ENCODE measurements at places on chromosomes 6 and 20.

DNA sequence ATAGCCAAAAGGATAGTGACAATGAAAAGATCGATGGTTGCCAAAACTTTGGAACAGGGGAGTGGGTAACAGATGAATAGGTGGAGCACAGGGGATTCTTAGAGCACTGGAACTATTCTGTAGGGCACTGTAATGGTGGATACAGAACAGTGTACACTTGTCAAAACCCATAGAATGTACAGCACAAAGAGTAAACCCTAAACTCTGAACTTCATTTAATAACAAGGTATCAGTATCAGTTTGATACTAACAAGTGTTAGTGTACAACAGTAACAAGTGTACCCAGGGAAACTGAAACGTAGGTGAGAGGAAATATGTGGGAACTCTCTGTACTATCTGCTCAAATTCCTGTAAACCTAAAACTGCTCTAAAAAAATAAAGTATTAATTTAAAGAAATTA is 179.2 kb downstream of the HACE1 start:
- DNase-seq: no peak

DNA sequence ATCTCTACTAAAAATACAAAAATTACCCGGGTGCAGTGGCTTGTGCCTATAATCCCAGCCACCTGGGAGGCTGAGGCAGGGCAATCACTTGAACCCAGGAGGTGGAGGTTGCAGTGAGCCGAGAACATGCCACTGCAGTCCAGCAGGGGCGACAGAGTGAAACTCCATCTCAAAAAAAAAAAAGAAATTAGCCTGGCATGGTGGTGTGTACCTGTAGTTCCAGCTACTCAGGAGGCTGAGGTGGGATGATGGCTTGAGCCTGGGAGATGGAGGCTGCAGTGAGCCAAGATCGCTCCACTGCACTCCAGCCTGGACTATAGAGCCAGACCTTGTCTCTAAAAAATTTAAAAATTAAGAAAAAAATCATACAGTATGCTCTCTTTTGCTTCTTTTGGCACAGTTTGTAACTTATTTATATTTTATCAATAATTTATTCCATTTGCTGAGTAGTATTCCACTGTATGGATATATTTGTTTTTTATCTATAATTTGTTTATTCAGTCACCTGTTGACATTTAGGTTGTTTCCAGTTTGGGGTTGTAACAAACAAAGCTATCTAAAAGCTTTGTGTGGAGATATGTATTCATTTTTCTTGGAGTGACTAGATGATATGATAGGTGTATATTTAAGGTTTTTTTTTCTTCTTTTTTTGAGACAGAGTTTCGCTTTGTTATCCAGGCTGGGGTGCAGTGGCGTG is 8.0 kb upstream of the MYBL2 start:
- DNase-seq: no peak

DNA sequence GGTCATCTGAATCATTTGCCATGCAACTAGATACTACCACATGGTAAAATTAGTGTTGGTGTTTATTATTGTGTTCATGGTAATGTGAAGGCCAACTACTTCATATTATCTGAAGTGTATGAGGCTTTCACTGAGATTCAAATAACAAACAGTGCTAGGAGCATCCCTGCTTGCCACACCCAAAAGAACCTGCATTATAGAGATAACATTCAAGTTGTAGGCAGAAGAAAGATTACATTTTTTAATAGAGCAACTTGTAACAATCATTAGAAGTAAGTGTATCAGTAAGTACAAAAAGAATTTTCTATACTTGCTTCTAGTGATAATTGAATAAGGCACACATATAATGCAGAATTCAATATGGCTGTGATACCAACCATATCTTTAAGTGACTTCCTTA is 49.8 kb downstream of the BCKDHB start:
- DNase-seq: no peak

DNA sequence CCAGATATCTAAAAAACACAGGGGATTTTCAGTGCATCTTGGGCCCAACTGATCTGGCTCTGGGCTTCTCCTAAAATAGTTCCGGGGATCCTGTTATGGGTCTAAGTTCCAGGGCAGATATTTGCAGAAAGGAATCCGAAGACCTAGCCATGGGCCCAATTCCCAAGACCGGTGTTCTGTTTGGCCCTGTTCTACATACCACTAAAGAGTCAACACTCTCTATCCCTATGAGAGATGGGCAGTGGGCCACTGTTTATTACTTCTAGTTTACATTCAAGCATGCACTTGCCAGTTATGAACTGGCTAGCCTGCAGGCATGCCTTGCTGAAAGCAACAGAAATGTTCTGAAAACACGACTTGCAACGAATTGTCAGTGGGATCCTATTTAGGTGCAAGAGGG is 87.4 kb upstream of the PLCB4 start:
- DNase-seq: no peak

- no peak for DNase-seq
Observed at GRCh38 chr20:23530937-23531567, 37.2 kb downstream of the CST9L start.

- DNase-seq: no peak
Observed at GRCh38 chr6:14381829-14382677, 264.5 kb downstream of the CD83 start.

DNA sequence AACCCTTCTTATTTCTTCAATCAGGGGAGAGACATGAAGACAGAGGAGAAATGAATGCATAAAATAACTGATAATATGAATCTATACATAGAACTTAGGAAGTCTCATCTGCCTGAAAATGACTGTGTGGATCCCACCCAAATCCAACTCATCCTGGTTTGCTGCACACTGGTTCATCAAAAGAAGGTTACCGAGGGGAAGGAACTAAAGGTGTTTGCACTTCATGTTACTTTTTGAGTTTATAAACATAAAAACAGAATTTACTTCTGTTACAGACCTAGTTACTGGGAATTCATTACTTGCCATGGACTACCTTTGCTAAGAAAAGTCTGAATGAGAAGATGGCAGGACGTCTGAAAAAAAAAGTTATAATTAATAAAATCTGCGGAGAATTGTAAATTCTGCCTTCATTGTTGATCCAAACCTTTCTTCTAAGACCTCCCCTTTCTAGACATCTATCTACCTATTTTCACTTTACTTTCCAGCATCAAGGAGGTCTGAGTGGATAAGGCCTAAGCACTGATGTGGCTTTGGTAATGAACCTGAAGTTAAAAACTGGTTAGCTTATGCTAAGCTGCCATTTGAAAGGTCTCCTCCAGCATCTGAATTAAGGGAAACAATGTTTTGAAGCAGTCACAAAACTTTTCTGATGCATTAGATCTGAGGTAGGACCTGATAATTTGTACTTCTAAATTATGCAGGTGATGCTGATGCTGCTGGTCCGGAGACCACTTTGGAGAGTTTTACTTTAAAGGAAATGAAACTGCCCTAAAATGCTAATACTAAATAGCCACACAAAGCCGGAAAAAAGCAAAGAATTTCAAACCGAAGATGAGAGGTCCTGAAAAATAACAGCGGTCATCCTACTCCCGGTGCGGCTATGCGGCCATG is 84.0 kb downstream of the HFE start:
- no peak for DNase-seq

DNA sequence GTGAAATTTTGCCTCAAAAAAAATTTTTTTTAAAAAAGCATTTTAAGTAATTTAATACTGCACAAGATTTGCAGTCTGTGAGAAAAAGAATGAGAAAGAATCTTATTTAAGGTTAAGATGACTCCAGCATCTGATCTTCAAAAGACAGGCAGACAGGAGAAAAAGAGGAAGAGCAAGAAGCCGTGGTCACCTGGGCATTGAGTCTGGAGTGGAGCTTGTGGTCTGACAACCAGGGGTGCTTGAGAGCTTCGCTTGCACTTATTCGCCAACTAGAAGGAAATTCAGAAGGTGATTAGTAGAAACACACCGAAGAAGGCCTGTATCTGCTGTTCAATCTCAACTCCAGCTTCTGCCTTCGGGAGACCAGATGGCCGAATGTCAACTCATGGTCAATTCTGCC is 75.9 kb downstream of the MYLK4 start:
- no peak for DNase-seq

GRCh38 chr20:41004531-41005360 is 23.9 kb upstream of the TOP1 start:
- no peak for DNase-seq

- no peak for DNase-seq
Observed at GRCh38 chr6:13181393-13181792, 146.9 kb downstream of the TBC1D7 start.

GRCh38 chr20:40900666-40901215 is 127.9 kb upstream of the TOP1 start:
- no peak for DNase-seq

GRCh38 chr20:23446505-23446904 is 6.2 kb downstream of the CST11 start:
- DNase-seq: peak; percentile 24

- DNase-seq: no peak
Observed at GRCh38 chr6:97040355-97040860, 115.9 kb downstream of the KLHL32 start.

- no peak for DNase-seq
Observed at GRCh38 chr20:49942303-49942702, 6.1 kb downstream of the RNF114 start.

DNA sequence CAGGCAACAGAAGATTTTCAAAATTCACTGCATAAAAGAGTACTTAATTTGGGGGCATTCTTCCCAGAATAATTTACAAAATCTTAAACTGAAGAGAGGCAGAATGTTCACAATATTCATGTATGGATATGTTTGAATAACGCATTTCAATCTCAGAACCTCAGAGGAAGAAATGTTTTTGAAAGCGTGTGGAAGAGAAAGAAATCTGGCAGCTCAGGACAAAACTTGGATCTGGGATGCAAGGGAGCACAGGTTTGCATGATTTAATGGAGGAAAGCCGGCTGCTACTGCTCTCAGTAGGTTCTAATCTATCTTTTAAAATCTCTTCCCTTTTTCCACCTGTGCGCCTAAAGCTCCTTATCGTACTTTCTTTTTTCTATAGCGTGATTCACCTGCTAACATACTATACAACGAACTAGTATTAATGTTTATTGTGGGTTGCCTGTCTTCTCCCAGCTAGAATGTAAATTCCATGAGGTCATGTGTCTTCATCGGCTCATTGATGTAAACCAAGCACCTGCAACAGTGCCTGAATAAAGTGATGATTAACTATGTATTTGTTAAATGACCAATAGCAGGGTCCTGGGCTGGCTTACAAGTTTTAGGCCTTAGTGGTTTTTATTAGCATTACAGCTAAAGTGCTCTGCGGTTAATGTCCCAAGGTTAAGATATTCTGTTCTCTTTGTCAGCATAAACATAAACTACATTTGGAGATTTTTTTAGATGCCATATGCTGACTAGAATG is 15.3 kb downstream of the PRL start:
- DNase-seq: no peak

GRCh38 chr6:69294407-69294806 is 502.4 kb downstream of the LMBRD1 start:
- no peak for DNase-seq

DNA sequence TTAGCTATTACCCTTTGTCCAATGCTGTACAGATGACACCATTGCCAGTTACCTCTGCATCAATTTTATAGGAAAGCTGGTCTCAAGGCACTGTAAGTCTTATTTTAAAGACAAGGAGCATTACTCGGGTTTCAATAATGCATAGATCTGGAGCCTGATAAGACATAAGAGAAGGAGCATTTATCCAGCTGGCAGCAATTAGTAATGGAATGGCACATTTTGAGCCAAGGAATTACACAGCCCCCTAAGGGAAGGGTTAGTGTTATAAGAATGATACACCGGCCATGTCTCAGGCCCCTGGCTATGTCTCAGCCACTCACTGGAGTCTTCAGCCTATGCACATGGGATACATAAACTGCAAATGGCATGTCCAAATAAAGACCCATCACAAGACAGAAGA is 23.1 kb upstream of the TMEM242 start:
- DNase-seq: peak; percentile 16

DNA sequence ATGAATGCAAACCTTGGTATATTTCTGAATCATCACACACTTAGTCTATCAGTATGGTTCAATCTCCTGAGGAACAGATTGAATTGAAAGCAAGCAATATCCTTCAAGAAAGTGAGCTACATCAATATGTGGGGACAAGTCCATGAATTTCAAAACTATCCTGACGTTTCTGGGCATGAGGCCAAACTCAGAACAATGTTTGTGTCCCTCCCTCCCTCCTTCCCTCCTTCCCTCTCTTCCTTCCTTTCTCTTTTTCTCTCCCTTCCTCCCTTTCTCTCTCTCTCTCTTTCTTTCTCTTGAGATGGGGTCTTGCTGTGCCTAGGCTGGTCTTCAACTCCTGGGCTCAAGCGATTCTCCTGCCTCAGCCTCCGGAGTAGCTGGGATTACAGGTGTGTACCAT is 27.9 kb upstream of the SYNCRIP start:
- DNase-seq: peak; percentile 37

- DNase-seq: no peak
Observed at GRCh38 chr20:36824142-36824940, 50.8 kb upstream of the DSN1 start.

GRCh38 chr6:122130518-122130917 is 268.9 kb upstream of the HSF2 start:
- DNase-seq: no peak

DNA sequence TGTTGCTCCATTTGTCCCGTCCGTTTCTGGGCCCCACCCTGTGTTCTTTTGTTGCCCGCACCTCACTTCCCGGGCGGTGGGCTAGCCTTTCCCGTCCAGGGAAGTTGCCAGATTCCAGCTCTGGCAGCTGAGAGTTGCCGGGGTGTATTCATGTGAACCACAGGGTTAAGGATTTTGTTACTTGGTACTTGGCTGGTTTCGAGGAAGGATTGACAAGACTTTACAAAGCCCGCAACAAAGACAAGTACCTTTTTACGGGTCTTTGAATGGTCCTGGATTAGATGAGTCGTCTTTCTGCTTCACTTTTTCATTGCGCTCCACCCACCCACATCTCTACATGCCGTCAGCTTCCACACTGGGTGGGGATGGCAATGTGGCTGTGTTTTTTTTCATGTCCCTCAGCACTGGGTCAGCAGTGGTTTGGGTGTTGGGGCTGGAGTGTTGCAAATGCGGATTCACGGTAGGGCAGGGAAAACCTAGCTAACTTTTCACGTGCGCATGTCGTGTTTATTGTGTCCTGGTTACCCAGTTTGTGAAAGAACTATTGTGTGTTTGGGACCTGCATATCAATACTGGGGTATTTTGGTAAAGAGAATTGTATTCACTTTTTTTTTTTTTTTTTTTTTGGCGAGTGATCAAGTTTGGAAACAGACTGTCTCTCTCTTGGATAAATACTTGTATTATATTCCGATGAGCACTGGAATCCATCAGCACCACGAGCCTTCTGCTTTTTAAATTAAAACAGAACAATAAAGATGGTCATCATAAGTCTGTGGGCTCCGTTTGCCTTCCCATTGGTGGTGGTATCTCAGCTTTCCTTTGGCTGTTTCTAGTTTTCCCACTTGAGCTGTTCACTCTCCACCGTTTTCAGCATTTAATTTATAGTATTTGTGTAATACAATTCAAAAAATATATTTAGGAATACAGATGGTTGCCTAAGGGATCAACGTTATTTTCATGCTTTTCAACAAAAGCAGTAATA is 1.2 kb downstream of the DUSP22 start:
- DNase-seq: peak; percentile 8
